Cardiac septum (tissue), 1 donor: ENCODE measurements at places on chromosomes 16 and 17. TPM values are rescaled to one million over a fixed set of nuclear protein-coding genes. Genes with fewer than 3 reads are reported as not detected.

GRCh38 chr16:63577891-63578290 lies 1541.7 kb upstream of the CDH8 start:
- no peak for DNase-seq

DNA sequence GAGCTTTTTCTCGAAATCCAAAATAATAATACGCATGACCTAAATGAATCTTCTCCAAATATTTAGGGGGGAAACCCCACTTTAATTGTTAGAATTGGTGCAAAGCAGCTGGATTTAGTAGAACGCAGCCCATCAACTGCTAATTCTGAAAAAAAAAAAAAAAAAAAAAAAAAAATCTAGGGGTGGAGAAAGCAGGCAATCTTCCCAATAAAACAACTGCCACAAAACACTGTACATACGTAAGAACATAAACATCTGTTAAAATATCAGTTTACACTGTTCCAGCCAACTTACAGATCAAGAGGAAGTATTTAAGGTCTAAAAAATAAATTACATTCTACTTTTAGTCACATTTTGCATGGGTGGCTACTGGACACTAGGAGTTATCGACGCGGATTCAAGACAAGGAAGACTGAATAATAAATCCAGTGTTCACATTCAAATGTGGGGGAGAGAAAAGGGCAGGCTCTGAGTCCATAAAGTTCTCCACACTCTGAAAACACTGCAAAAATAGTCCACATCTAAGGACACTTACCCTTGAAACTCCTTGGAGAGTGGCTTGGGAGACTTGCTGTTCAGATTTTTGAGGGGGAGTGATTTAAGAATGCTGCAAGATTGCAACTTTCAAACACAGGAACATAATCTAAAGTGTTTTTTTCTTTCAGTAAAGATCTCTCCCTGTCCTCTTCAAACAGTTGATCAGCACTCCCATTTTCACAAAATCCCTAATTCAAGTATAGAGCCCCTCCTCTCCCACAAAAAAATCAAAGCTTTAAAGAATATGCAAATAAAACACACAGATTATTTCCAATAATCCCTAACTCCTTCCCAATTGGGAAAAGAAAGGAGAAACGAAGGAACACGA lies 1.3 kb downstream of the APPBP2 start:
- DNase-seq = no peak

DNA sequence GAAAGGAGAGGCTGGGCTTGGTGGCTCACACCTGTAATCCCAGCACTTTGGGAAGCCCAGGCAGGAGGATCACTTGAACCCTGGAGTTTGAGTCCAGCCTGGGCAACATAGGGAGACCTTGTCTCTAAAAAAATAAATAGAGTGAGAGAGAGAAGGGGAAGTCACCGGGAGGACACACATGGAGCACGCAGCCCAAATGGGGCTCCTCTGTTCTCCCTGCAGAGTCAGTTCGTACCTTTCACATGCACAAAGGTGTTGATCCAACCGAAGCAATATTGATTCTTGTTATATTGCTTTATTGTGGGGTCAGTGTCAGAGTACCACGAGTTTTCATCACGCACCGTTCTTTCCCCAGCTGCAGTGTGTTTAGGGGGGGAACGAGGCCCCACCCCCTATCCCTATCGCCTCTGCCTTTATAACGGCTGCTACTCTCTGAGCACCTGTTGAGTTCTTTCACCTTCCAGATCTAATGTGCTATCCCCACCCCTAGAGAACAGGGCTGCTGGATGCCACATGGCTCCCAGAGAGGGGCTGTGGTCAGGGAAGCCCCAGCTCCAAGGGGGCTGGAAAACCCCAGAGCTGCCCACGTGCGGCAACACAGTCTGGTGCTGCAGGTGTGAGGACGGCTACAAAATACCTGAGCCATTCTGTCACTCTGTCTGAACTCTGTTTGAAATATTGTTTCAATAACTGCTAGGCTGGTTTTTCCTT lies 1.0 kb upstream of the TMEM235 start:
- DNase-seq = no peak

DNA sequence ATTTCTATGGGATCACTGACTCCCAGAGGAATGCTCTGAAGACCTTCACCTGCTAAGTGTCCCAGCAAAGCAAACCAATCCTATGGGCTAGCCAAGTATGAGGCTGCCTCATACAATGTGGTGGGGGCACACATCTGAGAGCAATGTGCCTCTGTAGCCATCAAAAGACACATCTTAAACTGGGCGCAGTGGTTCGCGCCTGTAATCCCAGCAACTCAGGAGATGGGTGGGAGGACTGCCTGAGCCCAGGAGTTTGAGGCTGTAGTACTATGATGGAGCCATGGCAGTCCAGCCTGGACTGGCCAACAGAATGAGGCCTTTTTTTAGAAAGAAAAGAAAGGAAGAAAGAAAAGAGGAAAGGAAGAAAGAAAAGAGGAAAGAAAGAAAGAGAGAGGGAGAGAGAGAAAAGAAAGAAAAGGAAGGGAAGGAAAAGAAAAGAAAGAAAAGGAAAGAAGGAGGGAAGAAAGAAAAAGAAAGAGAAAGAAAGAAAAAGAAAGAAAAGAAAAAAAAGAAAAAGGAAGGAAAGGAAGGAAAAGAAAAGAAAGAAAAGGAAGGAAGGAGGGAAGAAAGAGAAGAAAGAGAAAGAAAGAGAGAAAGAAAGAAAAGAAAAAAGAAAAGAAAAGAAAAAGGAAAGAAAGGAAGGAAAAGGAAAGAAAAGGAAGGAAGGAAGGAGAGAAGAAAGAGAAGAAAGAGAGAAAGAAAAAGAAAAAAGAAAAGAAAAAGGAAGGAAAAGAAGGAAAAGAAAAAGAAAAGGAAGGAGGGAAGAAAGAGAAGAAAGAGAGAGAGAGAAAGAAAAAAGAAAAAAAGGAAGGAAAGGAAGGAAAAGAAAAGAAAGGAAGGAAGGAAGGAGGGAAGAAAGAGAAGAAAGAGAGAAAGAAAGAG lies 430.3 kb downstream of the SLC39A11 start:
- no peak for DNase-seq

The BOLA2 gene
- 4.3 TPM for total RNA-seq
